Daoy (cell line): ENCODE measurements at places on chromosomes 7 and 10. TPM values are rescaled to one million over a fixed set of nuclear protein-coding genes. Genes with fewer than 3 reads are reported as not detected.

DNA sequence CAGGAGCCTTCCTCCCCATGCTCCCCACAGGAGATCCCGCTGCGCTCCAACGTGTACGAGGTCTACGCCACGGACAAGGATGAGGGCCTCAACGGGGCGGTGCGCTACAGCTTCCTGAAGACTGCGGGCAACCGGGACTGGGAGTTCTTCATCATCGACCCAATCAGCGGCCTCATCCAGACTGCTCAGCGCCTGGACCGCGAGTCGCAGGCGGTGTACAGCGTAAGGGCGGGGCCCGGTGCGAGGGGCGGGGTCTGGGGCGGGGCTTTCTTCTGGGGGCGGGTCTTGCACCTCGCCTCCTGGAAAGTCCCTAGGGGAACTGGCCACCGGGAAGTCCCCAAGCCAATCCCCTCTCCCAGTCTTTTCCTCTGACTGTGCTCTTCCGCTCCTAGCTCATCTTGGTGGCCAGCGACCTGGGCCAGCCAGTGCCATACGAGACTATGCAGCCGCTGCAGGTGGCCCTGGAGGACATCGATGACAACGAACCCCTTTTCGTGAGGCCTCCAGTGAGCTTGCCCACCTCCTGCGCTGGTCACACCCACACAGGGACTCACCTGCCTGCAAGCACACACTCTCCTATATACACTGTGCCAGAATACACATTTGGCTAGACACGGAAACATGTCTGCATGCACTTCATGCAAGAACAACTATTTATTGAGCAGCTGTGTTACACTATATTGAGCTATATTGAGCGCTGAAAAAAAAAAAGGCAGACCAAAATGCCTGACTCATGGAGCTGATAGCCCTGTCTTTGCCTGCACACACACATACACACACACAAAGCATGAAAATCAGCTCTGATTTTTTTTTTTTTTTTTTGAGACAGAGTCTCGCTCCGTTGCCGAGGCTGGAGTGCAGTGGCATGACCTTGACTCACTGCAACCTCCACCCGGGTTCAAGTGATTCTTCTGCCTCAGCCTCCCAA lies 32.7 kb upstream of the VSIR start:
- no peak for DNase-seq

Gene TMEM178B
- total RNA-seq, result 1.2 and 1.3 TPM in 2 replicates

Gene TEX36
- not detected in 2 replicates for total RNA-seq

DNA sequence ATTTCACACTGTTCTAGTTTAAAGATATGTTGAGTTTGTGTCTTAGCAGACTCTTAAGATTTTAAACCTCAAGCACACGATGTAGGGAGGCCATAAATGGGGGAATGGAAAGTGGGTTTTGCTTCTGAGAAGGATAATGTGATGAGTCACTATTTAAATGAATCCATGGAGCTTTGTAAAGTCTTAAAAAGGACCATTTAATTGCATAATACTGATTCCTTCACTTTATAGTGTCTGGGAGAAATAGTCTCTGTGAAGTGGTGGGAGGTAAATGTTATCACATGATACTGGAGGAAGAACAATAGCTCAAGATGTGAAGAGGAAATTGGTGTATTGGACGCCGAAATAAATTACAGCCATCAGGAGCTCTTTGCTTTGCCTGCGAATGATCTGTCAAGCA lies 84.0 kb upstream of the MYO3A start:
- DNase-seq, result no peak

DNA sequence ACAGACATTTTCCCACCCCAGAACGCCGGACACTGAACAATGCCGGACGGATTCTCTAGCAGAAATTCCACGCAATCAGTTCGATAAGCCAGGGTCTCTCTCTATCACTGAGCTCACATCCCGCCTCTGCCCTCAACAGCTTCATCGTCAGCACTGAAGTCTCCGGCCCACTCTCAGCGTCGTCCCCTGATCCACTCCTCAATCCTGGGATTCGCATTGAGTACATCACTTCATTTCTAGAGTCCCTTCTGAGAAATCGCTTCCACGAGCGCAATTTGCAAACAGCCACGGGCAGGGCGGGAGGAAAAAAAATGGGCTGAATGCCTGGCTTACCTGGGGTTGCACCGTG lies 365 bp downstream of the YME1L1 start:
- DNase-seq, result peak; percentile 16

Gene CDC14C
- total RNA-seq, result not detected in 2 replicates

DNA sequence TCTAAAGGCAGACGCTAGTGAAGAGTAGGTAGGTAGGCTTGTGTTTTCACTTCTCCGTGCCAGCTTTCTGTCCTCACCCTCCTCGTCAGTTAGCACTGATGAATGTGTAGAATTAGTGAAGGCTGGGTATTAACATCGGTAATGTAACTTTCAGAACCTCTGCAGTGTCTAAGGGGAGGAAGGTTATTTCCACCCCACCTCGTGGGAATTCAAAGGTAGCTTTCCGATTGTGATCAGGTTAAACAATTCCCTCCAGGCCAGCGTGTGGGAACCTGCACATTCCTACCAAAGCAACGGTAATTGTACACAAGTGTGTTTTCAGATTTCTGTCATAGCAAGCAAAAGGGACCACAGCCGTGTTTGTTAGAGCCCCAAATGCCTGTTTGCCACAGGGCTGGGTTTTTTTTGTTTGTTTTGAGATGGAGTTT lies 405.0 kb upstream of the GALNT17 start:
- no peak for DNase-seq

DNA sequence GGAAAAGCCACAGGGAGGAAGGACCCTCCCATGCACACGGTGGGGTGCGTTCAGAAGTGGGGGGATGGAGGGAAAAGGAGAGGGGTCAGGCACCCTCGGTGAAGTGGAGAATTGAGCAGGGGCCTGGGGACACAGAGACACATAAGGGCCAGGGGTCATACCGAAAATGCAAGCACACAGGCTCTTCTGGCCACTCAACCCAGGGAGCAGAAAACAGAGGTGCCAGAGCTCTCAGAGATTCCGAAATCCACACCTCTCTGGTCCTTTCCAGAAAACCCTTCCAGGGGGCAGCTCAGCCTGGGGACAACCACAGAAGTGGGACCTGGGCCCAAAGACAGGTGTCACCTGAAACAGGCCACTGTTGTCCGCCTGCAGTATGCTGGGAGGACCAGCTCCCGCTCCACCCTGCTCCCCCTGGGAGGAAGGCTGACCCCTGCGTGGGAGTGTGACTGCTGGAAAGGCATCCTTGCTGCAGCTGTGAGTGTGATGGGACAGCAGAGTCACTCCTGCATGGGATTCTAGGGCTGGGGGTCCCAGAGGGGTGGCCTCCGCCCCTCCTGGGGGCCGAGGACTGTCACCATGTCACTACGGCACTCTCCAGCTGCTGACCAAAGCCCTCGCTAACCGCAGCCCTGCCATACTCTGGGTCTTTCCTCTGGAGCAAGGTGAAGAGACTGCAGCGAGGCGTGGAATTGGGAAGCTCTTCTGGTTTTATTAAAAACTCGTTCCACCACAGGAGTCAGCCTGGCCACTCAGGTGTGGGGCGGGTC lies 63.1 kb downstream of the TMEM209 start:
- DNase-seq, result no peak

GRCh38 chr7:4951903-4952636 lies 6.9 kb downstream of the MMD2 start:
- DNase-seq, result peak; percentile 43

Gene HMX3
- 1.1 and 3.3 TPM in 2 replicates for total RNA-seq

- no peak for DNase-seq
These were observed 38.5 kb downstream of the MCMBP start for GRCh38 chr10:119834188-119834587.

GRCh38 chr7:26008428-26008827 lies 143.6 kb upstream of the NFE2L3 start:
- no peak for DNase-seq
